T-helper 9 cell (primary cell): ENCODE measurements at places on chromosomes 11 and 22.

GRCh38 chr11:70631624-70632047 is 233.3 kb downstream of the CTTN start:
- no peak for DNase-seq

DNA sequence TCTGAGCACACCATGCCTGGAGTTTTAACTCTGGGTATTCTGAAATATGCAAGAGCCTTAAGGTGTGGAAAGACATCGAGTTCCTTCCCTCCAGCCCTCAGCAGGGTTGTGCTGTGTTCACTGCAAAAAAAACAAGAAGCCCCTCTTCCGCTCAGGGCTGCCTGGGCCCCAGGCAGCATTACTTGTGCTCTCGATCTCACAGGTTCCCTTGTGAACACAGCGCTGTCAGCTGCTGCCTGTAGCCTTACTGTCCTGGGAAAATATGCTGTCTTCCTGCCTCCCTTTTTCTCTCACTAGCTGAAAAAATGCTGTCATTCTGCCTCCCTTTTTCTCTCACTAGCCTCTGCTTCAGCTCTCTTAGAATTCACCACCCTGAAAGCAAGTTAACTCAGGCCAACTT is 15.7 kb upstream of the TENM4 start:
- no peak for DNase-seq

DNA sequence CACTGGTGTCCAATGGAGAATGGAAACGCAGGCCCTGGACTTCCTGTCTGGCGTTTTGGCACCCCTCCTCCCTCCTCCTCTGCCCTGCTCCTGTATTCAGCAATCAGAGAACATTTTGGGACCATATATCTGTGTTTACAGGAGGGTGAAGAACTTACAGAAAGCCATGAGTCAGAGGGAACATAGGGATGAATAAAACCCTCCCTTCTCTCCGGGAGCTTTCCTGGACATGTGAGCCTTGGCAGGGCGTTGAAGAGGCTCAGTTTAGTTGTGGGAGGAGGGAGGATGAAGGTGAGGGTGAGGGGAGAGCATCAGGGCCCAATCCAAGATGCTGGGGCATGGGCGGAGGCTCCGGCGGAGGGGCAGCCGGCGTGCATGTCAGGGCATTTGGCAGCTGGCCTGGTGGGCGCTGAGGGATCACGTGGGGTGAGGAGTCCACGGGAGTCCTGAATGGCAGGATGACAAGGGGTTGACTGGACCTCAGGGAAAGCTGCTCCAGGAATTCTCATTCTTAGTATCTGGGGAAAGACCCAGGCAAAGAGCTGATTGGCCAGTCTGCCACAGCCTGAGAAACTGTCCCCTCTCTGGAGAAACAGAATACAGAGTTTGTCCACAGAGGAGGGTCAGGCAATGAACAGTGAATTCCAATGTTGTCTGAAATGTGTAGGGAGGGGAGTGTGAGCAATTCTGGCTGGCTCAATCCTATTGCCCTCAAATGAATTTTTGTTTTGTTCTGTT is 28.9 kb downstream of the MICAL2 start:
- no peak for DNase-seq

- no peak for DNase-seq
These were observed 66.9 kb downstream of the PRDM11 start for GRCh38 chr11:45213316-45213665.

DNA sequence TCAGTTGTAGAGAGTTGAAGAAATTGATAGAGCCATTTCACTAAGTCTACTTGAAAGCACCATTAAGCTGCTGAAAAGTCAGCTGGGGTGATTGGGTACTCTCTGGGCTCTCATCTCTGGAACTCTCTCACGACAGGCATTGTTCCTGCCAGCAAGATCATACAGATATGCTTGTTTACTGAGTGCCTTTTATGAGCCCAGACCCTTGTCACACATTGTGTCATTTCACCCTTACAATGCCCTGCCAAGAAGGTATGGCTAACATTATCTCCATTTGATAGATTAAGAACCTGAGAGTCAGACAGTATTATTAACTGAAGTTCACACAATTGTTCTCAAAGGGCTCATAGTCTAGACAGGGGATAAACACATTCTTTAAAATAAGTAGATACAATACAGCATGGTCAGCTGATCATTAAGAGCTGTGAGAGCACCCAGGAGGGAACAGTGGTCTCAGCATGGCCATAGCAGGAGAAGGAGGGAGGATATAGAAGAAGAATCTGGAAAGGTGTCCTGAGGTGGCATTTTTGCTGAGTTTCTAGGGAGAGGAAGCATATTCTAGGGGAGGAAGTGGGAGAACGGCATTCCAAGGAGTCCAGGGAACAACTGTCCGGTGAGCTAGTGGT is 580.5 kb downstream of the INSC start:
- DNase-seq = no peak

DNA sequence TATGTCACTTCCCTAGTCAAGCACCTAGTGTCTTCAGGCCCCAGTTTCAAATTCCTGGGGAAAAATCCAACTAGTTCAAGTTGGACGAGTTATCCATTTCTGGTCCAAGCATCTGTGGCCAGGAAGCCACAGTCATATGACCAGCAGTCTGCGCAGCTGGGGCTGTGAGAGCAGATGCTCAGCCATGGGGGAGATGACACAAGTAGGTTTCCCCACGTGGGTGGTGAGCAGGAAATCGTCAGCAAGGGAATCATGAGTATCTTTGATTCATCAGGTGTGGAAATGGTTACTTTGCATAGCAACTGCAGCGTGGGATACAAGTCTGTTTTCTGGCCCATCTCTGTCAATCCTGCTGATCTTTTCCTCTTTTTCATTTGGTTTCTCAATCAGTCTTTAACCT is 185.3 kb downstream of the C11orf91 start:
- no peak for DNase-seq

DNA sequence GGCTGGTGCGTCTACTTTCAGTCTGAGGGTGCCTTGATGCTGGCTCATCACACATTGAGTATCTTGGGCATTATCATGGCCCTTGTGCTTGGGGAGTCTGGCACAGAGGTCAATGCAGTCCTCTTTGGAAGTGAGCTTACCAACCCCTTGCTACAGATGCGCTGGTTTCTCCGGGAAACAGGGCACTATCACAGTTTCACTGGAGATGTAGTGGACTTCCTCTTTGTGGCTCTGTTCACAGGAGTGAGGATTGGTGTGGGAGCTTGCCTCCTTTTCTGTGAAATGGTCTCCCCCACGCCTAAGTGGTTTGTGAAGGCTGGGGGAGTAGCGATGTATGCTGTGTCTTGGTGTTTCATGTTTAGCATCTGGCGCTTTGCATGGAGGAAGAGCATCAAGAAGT is 4.9 kb downstream of the TLCD5 start:
- no peak for DNase-seq

- DNase-seq = no peak
These were observed 130.5 kb upstream of the C11orf58 start for GRCh38 chr11:16607675-16608644.

- DNase-seq = no peak
These were observed 6.8 kb downstream of the BID start for GRCh38 chr22:17767233-17768065.

DNA sequence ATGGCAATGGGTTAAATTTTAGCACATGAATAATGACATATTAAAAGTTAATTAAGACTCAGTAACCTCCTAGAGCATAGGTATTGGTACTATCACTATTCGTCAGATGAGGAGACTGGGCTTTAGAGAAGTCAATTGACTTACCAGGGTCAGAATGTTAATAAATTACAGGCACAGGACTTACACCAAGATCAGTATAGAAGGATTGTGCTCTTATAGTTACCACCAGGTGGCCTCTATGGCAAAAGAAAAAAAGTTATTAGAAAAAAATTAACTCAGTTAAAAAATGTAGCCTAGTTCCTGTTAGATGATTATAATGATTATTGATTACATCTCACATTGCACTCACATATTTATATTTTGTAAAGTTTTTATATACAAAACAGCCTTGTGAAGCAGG is 1163.7 kb downstream of the FAM181B start:
- no peak for DNase-seq

DNA sequence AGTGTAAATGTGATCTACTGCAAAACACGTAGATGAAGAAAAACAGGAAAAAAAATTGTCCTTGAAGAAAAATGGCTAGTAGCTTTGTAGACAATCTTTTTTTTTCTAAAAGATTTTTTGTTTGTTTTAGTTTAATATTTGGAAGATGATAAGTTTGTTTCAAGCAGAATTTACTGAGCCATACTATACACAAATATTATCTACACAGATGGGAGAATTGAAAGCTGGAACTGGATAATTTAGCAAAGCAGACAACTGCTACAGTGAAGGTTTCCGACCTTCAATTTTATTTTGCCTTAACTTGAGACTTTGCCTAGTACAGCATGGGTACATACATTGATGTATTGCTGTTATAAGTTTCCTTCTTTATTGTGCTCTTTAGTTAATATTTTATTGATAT is 313.0 kb upstream of the PDGFD start:
- no peak for DNase-seq

DNA sequence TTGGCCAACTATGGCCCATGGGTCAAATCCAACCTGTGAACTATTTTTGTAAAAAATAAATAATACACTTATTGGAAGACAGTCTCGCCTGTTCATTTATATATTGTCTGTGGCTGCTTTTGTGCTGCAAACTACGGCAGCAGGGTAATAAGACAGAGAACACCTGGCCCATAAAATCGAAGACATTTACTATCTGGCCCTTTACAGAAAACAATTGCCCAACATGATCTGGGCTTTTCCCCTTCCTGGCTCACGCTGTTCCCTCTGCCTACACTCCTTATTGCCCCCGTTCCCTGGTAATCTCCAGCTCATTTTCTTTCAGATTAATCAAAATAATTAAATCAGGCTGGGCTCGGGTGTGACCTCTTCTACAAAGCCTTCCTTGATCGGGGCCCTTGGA is 5.6 kb downstream of the PLAAT2 start:
- DNase-seq = no peak

DNA sequence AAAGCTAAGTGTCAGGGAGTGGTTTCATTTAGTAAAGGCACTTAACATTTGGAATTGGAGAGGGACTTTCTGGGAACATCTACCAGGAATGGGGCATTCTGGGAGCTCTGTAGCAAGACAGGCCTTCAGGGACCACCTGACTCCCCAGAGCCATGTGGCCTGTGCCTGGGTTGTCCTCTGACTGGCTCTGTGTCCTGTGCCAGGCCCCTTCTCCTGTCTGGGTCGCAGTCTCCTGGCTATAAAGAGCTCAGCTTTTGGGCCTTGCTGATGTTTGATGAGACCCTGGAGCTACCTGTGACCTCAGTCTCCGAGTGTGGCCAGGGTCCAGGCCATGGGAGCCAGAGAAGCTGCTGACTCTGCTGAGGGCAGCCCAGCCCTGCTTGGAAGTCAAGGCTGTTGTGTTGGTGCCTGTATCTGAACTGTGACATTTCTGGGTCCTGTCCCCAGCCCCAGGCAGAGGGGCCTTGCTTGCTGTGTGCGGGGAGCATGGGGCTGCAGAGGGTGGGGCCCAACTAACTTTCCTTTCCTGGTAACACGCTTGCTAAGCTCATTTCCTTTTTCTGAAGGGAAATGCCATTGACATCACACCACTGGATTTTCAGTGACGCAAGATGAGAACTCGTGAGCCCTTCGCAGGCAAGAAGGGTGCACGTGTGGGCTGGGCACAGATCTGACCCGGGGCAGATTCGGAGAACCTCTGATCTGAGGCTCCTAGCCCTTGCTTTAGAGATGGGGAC is 41.3 kb downstream of the LRRC32 start:
- DNase-seq = no peak

DNA sequence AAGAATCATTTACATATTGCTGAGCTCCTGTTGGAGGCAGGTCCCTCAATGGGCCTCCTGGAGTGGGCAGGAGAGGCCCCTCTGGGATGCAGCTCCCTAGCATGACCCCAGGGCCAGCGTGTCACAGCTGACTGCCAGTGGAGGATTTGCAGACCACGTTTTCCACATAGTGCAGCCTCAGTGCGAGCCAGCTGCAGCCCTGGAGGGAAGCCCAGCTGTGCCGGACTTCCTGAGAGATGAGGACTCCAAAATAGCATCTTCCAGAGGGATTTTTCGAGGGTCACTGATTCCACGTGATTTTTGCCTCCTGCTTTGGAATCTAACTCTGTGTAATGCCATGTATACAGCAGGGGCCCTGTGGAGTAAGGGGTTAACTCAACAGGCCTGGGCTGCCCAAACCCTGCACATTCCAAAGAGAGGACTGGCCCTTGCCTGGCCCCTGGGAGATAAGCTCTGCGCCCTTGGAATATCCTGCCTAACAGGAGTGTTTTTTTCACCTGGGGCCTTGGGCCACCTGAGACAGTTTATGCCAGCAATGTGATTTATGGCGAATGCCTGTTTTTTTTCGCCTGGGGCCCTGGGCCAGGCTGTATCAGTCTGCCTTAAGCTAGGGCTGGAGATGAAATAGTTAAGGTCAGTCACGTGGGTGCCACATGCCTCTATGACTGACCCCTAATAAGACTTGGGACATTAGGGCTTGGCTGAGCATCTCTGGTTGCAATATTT is 47.4 kb downstream of the RPS6KA4 start:
- DNase-seq = no peak

DNA sequence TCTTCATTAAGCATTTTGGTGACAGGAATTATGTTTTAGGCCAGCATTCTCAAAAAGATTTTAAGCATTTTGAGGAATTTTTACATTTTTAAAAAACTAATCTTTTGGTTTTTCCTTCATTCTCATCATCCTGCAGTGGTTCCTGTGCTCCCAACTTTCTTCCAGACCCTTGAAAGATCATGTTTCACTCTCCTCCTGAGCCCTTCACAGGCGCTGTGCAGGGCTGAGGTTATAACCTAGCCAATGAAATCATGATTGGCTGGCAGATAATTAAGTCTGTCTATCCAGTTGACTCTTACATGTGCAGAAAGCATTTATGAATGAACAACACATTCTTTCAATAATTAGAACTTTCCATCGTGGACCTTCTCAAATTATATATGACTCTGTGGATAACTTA is 226.3 kb downstream of the DDX10 start:
- DNase-seq = no peak

- DNase-seq = no peak
These were observed 43.8 kb downstream of the FBXO7 start for GRCh38 chr22:32518381-32518780.

DNA sequence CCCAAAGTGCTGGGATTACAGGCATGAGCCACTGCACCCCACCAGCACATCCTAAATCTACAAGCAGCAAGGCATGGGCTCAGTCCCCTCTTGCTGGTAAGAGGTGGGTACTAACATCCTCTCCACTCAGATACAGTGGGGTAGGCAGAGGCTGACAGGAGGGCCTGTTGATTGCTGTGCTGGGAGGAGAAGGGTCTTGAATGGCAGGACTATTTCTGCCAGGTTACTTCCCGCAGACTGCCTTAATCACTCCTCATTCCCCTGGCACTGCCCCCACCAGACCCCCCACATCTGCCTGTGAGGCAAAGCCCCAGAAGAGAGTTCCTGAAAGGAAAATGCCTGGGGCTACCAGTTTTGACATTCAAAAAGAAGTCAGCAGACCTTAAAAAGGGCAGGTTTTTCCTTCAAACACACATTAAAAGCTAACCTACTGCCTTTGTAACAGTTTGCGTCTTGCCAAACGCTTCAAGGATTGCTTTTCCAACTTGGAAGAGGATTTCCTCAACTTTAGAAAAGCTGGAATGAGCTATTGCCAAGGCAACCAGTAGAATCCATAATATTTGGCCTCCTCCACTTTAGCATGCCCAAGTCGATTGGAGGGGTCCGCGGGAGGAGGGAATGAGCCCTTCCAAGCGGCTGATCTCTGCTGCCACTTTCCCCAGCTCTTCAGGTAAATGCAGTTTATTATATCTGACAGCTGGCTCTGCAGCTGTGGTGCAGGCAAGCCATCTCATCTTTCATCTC is 62.0 kb downstream of the FDX1 start:
- no peak for DNase-seq
